ENCODE measurements at places on chromosomes 12 and 14. TPM values are rescaled to one million over a fixed set of nuclear protein-coding genes. Genes with fewer than 3 reads are reported as not detected.

Gene RNASE4
- 7.5 TPM for polyA plus RNA-seq

Gene CCER1
- not detected for polyA plus RNA-seq

Gene HOTAIR
- polyA plus RNA-seq, result not detected

Gene SLC39A9
- 39.2 TPM for polyA plus RNA-seq

Gene INSM2
- not detected for polyA plus RNA-seq

Gene STAC3
- polyA plus RNA-seq, result 381 TPM

Gene AQP2
- polyA plus RNA-seq, result not detected

Gene PDE6H
- not detected for polyA plus RNA-seq

Gene ADCY4
- polyA plus RNA-seq, result 9.6 TPM

Gene PIK3C2G
- 0.18 TPM for polyA plus RNA-seq

Gene KLRG1
- 2.8 TPM for polyA plus RNA-seq

Gene SLC38A4
- 5.1 TPM for polyA plus RNA-seq

Gene CLEC9A
- polyA plus RNA-seq, result 0.17 TPM

Gene KRT2
- not detected for polyA plus RNA-seq

Gene FGF6
- 31.7 TPM for polyA plus RNA-seq

Gene TEX52
- 0.29 TPM for polyA plus RNA-seq

Gene LALBA
- polyA plus RNA-seq, result not detected

Gene FAM186B
- 0.84 TPM for polyA plus RNA-seq

Gene PLXNC1
- polyA plus RNA-seq, result 22.0 TPM

Gene LMNTD1
- polyA plus RNA-seq, result not detected

Gene SELPLG
- 3.8 TPM for polyA plus RNA-seq

Gene NR4A1
- polyA plus RNA-seq, result 36.7 TPM

Gene SLC17A8
- polyA plus RNA-seq, result 0.05 TPM

Gene MBIP
- polyA plus RNA-seq, result 22.6 TPM

Gene CYP27B1
- 0.88 TPM for polyA plus RNA-seq

Data from muscle of back (tissue), 13 donors.